Fibroblast of the aortic adventitia (primary cell): ENCODE measurements at places on chromosomes 16 and 17. TPM values are rescaled to one million over a fixed set of nuclear protein-coding genes. Genes with fewer than 3 reads are reported as not detected.

GRCh38 chr16:54283725-54284318 lies 2.8 kb downstream of the IRX3 start:
- peak; percentile 38 for DNase-seq

DNA sequence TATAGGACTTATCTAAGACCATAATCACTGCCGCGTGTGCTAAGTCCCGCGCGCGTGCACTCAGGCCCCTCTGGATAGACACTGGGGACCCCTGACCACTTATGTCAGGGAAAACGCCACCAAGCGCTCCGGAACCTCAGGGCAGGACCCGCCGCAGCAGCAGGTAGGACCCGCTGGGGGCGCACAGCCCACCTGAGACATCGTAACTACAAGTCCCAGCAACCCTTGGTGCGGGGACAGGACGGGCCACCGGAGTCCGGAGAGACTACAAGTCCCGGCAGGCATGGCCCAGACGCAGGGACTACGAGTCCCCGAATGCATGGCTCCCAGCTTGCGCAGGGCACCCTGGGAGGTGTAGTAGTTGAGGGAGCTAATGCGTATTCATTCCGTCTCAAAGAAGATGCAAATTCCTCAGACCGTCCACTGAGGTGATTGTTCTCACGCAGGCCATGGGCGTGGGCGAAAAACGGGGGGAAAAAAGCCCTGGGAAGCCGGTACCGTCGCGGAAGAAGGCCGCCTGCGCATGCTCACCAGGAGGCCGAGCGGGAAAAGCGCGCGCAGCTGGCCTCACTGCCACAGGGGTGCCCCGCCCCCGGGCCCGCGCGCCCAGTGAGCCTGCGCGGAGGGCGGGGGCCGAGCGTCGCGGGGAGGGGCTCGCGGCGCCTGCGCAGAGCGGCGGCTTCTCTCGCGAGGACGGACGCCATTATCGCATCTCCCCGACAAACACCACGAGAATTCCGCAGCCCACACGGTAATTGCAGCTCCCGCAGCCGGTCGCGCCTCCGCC lies at the start of gene BANP:
Gene BANP, plus strand, starts transcription at position 670 of the 787 bp plus-strand sequence. CDS start 23,682 bp downstream, outside the sequence.
- DNase-seq: peak; percentile 99

- no peak for DNase-seq
Measured at GRCh38 chr17:27808628-27809027, 8.3 kb upstream of the NOS2 start.

- DNase-seq: no peak
Measured at GRCh38 chr16:67858500-67858899, 11.0 kb upstream of the CENPT start.

DNA sequence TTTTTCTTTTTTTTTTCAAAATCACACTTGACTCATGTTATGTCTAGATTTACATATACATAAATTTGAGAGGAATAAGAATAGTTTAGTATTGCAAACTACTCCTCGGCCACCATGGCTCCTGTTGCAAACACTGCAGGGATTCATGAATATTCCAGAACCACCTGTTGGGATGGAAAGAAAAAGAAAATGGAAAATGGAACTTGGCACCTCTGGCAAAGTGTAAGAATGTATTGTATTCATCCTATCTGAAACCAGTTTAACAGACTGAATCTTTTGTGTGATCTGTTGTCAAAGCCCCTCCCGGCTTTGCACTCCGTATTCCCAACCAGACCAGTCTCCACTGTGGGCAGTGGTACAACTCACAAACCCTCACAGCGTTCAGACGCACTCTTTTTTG lies 124.4 kb downstream of the SPECC1 start:
- no peak for DNase-seq

DNA sequence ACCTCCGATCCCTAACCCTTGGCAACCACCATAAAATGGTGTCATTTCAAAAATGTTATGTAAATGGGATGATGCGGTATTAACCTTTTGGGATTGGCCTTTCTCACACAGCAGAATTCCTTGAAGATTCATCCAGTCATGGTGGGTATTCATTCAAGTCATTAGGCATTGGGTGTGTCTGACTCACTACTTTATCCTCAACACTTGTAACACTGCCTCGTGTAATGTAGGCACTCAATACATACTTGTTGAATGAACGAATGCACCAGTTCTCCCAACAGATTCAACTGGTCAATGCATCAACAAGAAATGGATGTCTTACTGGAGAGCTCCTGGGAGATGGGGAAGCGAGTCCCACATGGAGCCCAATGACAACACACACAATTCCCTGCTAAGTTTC lies 21.8 kb upstream of the GAN start:
- no peak for DNase-seq

GRCh38 chr17:38746004-38746848 lies 1.9 kb downstream of the PCGF2 start:
- no peak for DNase-seq

GRCh38 chr16:1279945-1280589 lies 24.2 kb downstream of the TPSD1 start:
- no peak for DNase-seq

DNA sequence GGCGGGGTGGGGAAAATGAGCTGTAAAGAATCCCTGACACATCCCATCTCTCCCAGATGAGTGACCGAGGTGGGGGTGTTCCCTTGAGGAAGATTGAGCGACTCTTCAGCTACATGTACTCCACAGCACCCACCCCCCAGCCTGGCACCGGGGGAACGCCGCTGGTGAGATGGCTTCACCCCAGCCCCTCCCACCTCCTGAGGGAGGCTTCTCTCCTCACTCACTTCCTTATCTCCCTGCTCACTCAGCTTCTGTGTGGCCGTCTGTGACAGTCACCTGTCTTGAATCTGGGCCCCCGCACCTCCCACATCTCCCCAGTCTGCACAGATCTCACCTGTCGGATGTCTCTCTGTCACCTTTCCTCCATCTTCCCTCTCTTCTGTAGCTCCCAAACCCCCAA lies 13.4 kb downstream of the PDK2 start:
- no peak for DNase-seq

GRCh38 chr17:60941028-60941427 lies 263.4 kb downstream of the BCAS3 start:
- peak; percentile 93 for DNase-seq

GRCh38 chr16:70754851-70755600 lies 45.9 kb downstream of the VAC14 start:
- DNase-seq: no peak

DNA sequence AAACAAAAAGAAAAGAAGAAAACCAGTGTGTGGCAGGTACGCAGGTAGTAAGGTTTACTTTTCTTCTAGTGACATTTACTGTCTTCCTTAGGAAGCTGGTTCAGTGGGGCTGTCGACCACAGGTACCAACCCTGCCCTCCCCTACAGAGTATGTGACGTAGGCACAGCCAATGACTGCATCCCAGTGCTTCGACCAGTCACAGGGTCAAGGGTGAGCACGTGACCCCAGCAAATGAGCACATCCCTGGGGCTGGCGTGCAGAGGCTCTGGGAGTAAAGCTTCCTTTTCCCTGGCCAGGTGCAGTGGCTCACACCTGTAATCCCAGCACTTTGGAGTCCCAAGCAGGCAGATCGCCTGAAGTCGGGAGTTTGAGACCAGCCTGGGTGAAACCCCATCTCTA lies 38.9 kb upstream of the PLCG2 start:
- no peak for DNase-seq

GRCh38 chr16:58099956-58100300 lies 29.3 kb downstream of the CFAP20 start:
- no peak for DNase-seq

DNA sequence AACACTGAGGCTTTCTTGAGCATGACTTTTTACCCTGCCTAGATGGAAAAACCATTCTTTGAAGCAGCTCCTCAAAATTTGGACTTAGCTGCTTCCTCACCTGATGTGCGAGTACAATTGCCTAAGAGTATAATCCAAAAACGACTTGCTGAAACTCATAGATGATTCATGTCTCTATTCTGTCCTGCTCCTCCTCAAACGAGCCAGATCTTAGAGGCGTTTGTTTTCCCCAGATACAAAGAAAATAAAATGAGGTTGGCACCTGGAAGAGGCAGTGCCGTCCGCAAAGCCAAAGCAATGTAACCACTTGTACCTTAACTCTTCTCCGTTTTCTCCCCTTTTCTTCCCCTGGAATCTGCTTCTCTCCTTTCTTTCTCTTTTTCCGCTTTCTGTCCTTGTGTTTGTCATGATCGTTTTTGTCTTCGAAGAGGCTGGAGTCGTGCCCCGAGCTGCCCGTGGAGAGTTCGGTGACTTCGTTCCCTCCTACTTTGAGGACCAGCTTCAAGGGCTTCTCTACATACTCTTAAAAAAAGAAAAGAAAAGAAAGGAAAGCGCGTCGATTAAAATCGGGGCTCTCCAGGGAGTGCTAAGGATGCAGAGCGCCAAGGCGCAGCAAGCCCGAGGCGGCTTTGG lies 895 bp downstream of the BRD7 start:
- no peak for DNase-seq

- no peak for DNase-seq
Measured at GRCh38 chr16:66572356-66572755, 6.1 kb downstream of the CMTM1 start.

- DNase-seq: no peak
Measured at GRCh38 chr16:82167670-82168069, 2.4 kb downstream of the MPHOSPH6 start.

- no peak for DNase-seq
Measured at GRCh38 chr16:84332975-84333684, 35.2 kb upstream of the ATP2C2 start.

GRCh38 chr17:78674595-78675315 lies 97.6 kb upstream of the DNAH17 start:
- DNase-seq: no peak

- DNase-seq: no peak
Measured at GRCh38 chr17:40484285-40484972, 17.0 kb downstream of the TNS4 start.

GRCh38 chr17:49730078-49730784 lies 22.5 kb upstream of the SLC35B1 start:
- peak; percentile 97 for DNase-seq

- DNase-seq: no peak
Measured at GRCh38 chr17:70797166-70797565, 627.8 kb downstream of the KCNJ2 start.

GRCh38 chr17:21272881-21273792 lies 11.4 kb upstream of the MAP2K3 start:
- DNase-seq: no peak

- DNase-seq: no peak
Measured at GRCh38 chr16:79154086-79154485, 446.5 kb downstream of the MAF start.

DNA sequence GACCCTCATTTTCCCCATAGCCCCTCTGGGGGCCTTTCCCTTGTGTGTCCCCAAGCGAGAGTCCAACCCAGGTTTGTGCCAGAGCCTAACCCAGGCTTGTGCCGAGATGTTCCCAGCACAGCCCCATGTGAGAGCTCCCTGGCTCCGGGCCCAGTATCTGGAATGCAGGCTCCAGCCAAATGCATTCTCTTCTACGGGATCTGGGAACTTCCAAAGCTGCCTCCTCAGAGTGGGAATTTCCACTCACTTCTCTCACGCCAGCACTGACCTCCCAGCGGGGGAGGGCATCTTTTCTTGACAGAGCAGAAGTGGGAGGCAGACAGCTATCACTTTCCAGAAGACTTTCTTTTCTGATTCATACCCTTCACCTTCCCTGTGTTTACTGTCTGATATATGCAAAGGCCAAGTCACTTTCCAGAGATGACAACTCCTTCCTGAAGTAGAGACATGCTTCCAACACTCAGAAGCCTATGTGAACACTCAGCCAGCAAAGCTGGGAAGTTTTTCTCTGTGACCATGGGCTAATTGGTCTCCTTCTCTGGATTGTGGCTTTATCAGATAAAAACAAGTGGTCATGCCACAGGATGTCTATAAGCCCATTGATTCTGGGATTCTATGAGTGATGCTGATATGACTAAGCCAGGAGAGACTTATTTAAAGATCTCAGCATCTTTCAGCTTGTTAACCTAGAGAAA lies 2.5 kb upstream of the CCL2 start:
- peak; percentile 97 for DNase-seq

DNA sequence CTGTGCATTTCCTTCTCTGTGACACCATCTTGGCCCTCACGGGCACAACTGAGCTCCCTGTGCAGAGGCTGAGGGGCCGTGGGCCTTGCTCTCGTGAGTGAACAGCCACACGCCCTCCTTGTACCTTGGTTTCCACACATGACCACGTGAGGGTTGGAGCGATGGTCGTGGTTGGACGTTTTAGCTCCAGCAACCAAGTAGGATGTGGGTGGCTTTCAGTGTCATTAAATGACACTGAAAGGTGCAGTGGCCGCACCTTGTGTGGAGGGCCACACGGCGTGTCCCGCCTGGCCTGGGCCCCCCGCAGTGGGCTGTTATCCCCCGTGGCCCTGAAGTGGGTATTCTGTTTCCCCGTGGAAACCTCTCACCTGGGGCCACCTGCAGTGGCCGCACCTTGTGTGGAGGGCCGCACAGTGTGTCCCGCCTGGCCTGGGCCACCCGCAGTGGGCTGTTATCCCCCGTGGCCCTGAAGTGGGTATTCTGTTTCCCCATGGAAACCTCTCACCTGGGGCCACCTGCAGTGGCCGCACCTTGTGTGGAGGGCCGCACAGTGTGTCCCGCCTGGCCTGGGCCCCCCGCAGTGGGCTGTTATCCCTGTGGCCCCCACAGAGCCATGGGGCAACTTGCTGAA lies 28.2 kb downstream of the ACSF3 start:
- no peak for DNase-seq

DNA sequence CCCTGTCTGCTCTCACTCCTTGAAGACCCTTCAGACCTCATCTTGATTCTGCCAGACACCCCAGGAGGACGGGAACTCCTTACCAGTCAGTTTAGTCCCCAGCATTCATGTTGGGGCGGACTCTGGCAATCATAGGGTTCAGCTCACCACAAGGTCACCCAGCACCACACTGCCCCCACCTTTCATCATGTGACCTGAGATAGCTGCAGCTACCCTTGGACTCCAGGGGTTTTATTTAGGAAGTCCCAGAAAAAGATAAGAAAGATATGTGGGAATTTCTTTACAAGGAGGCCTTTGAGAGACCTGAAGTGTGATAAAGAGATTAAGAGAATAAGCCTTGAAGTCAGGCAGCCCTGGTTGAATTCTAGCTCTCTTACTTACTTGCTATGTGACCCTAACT lies 59.8 kb upstream of the NLK start:
- DNase-seq: no peak

KRTAP4-3 gene
- total RNA-seq: not detected in 2 replicates

CRYBA1 gene
- not detected in 2 replicates for total RNA-seq

DHRS7C gene
- total RNA-seq: not detected in 2 replicates

EPN3 gene
- total RNA-seq: not detected in 2 replicates

KRTAP17-1 gene
- total RNA-seq: not detected in 2 replicates

C17orf75 gene
- total RNA-seq: 18.0 and 19.2 TPM in 2 replicates

NRN1L gene
- total RNA-seq: not detected in 2 replicates

SPAG5 gene
- total RNA-seq: 7.4 and 31.8 TPM in 2 replicates

ARHGAP44 gene
- total RNA-seq: 2.3 and 7.0 TPM in 2 replicates

DPEP1 gene
- not detected in 2 replicates for total RNA-seq

PRSS53 gene
- 1.6 and 2.8 TPM in 2 replicates for total RNA-seq
